ENCODE measurements at places on chromosomes 12 and 14. TPM values are rescaled to one million over a fixed set of nuclear protein-coding genes. Genes with fewer than 3 reads are reported as not detected.

GRCh38 chr14:97315790-97316189 lies 518.6 kb downstream of the VRK1 start:
- no peaks in the 10 kb centered on the region for H3K36me3 ChIP-seq
- no peak overlapping the region for H3K27ac ChIP-seq
- H3K27me3 ChIP-seq: 0 out of 2 replicates have a peak, but pooled peaks cover 5% of the 10 kb centered on the region
- H3K4me3 ChIP-seq: no peak overlapping the region
- no peaks in the 10 kb centered on the region for H3K4me1 ChIP-seq
- DNase-seq: no peak

Gene KIF5A
- total RNA-seq: 5.2 TPM

Gene OTOGL
- not detected for total RNA-seq

DNA sequence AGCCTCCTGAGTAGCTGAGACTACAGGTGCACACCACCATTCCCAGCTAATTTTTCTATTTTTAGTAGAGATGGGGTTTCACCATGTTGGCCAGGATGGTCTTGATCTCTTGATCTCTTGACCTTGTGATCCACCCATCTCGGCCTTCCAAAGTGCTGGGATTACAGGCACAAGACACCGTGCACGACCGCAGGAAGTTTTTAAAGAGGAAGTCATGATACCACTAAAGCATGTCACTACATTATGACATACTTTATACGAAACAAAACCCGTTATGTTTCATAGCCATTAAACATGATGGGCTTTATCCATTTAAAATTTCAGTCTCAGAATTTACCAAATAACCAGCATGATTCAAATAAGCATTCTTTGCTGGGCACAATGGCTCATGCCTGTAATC lies 83.8 kb upstream of the DUSP6 start:
- no peak for DNase-seq
- no peak overlapping the region for H3K27ac ChIP-seq
- no peaks in the 10 kb centered on the region for H3K36me3 ChIP-seq
- H3K4me3 ChIP-seq: no peak overlapping the region
- no peaks in the 10 kb centered on the region for H3K4me1 ChIP-seq

Gene DCN
- 3.6 TPM for total RNA-seq

DNA sequence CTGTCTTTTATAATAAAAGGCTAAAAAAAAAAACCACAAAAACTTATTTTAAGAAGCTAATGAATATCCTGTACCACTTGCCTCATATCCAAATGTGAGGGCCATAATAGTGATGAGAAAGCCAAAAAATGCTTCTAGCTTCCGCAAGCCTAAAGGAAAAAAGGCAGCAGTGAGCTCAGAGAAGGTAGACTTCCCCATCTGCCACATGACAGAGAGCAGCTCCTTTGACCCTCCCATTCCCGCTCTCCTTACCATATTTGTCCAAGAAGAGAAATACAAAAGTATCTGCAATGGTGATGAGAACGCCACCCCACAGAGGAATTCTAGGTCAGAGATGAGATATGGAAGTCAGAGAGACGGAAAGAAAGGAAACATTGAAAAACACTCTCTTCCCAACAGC lies 27.1 kb downstream of the SLC11A2 start:
- no peak overlapping the region for H3K27ac ChIP-seq
- H3K4me3 ChIP-seq: no peak overlapping the region
- peaks cover 4% of the 10 kb centered on the region for H3K4me1 ChIP-seq
- peaks cover 5% of the 10 kb centered on the region for H3K36me3 ChIP-seq
- DNase-seq: no peak

- DNase-seq: no peak
- H3K36me3 ChIP-seq: no peaks in the 10 kb centered on the region
- no peaks in the 10 kb centered on the region for H3K27me3 ChIP-seq
- no peak overlapping the region for H3K27ac ChIP-seq
Observed at GRCh38 chr14:75980856-75981255, 939 bp downstream of the TGFB3 start.

GRCh38 chr14:68513137-68513536 lies 279.7 kb downstream of the ZFP36L1 start:
- peaks cover 31% of the 10 kb centered on the region for H3K4me1 ChIP-seq
- no peaks in the 10 kb centered on the region for H3K36me3 ChIP-seq
- H3K27ac ChIP-seq: no peak overlapping the region
- no peaks in the 10 kb centered on the region for H3K27me3 ChIP-seq
- DNase-seq: no peak

All from HCT116 (cell line).